ENCODE measurements at places on chromosomes 1 and 21. TPM values are rescaled to one million over a fixed set of nuclear protein-coding genes. Genes with fewer than 3 reads are reported as not detected.

Gene NUDT17
- 2.9 TPM for total RNA-seq

Gene VCAM1
- not detected for total RNA-seq

- DNase-seq = no peak
- no peak overlapping the region for H3K4me3 ChIP-seq
- H3K36me3 ChIP-seq = no peaks in the 10 kb centered on the region
Measured at GRCh38 chr1:114232691-114233090, 79.0 kb upstream of the SYT6 start.

Gene LCA5L
- not detected for total RNA-seq

Gene RHD
- total RNA-seq = not detected

Gene GJA4
- not detected for total RNA-seq

Gene KCNJ15
- not detected for total RNA-seq

DNA sequence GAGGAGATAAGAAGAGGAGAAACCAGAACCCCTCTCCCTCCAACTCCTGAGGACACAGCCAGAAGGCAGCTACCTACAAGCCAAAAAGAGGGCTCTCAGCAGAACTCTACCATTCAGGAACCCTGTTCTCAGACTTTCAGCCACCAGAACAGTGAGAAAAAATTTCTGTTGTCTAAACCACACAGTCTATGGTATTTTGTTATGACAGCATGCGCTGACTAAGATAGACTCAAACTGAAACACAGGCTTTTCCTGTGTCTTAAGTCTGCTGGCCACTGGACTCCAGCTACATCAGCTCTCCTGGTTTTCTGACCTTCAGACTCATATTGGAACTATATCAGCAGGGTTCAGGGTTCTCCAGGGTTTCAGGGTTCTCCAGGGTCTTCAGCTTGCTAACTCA lies 126.5 kb upstream of the TNFSF4 start:
- H3K4me1 ChIP-seq = no peaks in the 10 kb centered on the region
- H3K27ac ChIP-seq = no peak overlapping the region
- no peaks in the 10 kb centered on the region for H3K27me3 ChIP-seq

DNA sequence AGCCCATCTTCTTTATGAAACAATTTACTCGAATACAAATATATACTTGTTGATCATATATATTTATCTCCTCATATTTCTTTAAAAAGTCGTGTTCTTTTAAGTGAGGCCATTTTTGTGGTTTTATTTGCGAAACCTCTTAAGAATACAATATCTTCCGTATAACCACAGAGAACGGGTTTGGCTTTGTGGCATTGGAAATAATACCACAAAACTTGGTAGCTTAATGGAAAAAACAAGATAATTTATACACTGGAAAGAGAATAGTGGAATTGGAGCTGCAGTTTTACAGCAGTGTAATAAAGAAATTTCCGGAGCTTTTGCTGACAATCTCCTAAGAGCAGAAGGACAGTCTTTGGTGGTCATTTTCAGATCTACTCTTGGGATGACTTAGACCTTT lies 29.4 kb downstream of the PTGFR start:
- no peak for DNase-seq
- no peaks in the 10 kb centered on the region for H3K4me1 ChIP-seq
- no peaks in the 10 kb centered on the region for H3K27me3 ChIP-seq
- H3K36me3 ChIP-seq = no peaks in the 10 kb centered on the region
- no peak overlapping the region for H3K4me3 ChIP-seq

GRCh38 chr1:48219803-48220202 lies 2.7 kb upstream of the SLC5A9 start:
- no peak overlapping the region for H3K4me3 ChIP-seq
- no peak for DNase-seq
- no peak overlapping the region for H3K27ac ChIP-seq
- no peaks in the 10 kb centered on the region for H3K36me3 ChIP-seq
- no peaks in the 10 kb centered on the region for H3K4me1 ChIP-seq
- no peaks in the 10 kb centered on the region for H3K27me3 ChIP-seq

DNA sequence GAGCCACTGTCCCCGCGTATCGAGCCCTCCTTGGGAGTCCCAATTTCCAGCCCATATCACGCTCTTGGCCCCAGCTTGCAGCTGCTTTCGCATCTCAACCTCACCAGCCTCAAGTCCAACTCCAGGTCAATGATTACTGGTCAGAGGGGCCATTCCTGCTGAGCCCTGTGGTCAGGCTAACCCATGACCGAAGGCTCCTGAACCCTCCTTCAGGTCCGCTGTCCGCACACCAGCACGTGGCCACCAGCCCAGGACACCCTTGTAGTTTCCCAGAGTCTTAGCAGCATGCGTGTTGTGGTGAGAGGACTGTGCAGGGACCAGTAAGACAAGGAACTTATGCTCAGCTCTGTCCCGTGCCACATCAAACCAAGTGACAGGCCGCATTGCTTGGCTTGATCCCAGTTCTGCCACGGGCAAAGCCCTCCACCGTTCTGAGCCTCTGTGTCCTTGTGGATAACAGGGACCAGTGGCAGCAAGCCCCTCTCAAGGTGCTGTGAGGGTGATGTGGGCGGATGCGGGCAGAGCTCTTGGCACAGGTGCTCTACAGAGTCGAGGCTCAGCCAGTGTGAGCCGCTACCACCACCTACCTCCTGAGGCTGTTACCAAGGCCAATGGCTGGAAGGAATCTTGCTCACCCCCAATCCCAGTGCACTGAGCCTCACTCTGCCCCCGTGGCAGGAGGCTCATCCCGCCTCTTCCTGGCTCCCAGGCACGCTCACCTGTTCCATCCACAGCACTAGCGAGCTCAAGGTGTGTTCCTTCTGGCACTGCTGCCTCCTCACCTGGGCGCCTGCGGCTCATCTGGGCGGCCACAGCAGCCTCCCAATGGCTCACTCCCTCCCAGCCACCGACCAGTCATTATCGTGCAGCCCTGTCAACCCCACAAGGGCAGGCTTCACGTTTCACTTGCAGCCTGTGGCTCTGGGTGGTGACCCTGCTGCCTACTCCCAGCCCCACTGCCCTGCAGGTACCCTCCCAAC lies 20.4 kb downstream of the KRTAP10-1 start:
- no peak for DNase-seq
- no peaks in the 10 kb centered on the region for H3K27me3 ChIP-seq
- H3K27ac ChIP-seq = no peak overlapping the region
- H3K4me1 ChIP-seq = no peaks in the 10 kb centered on the region

DNA sequence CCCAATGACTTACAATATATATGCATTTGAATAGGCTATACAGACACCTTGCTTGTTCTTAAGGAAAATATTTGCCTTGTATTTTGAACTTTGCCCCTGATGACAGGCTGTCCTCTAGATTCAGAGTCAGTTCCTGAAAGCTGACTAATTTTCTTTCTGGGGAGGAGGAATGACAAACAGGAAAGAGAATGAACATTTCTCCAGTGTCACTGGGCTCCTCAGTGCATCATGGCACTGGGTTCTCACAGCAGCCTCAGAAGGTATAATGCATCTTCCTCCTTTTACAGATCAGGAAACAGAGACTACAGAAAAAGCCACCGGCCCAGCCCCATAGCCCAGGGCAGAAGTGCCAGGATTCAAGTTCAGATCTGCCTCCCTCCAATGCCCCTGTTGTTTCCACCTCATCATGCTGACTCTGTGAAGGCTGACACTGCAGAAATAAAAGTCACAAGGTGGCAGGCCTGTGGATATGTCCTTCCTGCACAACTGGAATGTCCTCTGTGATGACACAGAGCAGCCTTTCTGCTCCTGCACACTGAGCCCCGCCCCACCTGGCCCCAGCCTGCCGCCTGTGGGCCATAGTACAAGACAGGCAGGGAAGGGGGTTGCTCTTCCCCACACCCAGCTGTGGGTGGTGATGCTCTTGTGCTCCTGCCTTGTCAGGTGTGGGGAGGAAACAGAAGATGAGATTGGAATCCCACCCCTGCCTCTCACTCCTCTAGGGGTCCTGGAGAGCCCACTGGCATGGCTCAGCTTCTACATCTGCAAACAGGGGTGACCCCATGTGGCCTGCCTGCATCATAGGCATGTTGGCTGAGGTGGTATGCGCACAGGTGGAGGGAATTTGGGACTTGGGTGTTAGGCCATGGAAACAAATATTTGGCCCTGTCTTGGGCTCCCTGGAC lies 6.4 kb downstream of the TTC22 start:
- no peaks in the 10 kb centered on the region for H3K36me3 ChIP-seq
- no peak for DNase-seq

GRCh38 chr21:45323487-45324311 lies 36.0 kb upstream of the POFUT2 start:
- no peak overlapping the region for H3K27ac ChIP-seq
- H3K27me3 ChIP-seq = no peaks in the 10 kb centered on the region
- no peak for DNase-seq
- no peak overlapping the region for H3K4me3 ChIP-seq
- no peaks in the 10 kb centered on the region for H3K36me3 ChIP-seq

Measured in Karpas-422 (cell line).